ENCODE measurements at places on chromosomes 6 and 20. TPM values are rescaled to one million over a fixed set of nuclear protein-coding genes. Genes with fewer than 3 reads are reported as not detected.

HLA-G gene
- 2.1 TPM for polyA plus RNA-seq

DNA sequence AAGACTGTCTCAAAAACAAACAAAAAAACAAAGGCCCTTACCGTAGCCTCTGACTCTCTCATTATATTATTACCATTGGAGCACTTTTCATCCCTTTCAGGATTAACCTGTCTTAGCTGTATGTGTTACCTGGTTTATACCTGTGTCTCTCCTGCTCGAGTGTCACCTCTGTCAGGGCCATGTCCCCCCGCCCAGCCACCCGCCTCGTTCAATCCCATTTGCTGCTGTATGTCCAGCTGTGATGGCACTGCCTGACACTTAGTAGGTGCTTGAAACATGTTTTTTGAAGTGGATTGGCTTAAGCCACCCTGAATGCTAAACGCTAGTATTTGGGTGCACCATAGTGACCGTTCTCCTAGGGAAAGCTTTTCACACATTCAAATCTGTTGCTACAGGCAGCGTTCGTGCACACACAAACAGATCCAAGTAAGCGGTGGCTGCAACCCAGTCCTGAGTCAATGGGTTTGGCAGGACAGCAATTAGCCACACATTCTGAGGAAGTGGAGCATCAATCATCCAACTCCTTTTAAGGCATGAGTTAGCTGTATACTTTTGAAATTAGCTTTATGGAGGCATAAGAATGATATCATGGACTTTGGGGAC, 98.9 kb upstream of the ZNF217 start:
- peaks cover 2% of the 10 kb centered on the region for H3K27me3 ChIP-seq
- H3K27ac ChIP-seq = peak overlapping the region; percentile 79

GRCh38 chr6:155406801-155407200, 48.8 kb downstream of the NOX3 start:
- H3K4me1 ChIP-seq = no peaks in the 10 kb centered on the region
- no peak overlapping the region for H3K4me3 ChIP-seq
- H3K27ac ChIP-seq = no peak overlapping the region
- DNase-seq = no peak
- H3K36me3 ChIP-seq = no peaks in the 10 kb centered on the region

GRCh38 chr6:117191009-117191408, 74.3 kb upstream of the VGLL2 start:
- H3K27ac ChIP-seq = no peak overlapping the region
- H3K4me3 ChIP-seq = no peak overlapping the region
- no peaks in the 10 kb centered on the region for H3K4me1 ChIP-seq
- no peaks in the 10 kb centered on the region for H3K36me3 ChIP-seq

- DNase-seq = no peak
- no peaks in the 10 kb centered on the region for H3K27me3 ChIP-seq
- H3K4me3 ChIP-seq = no peak overlapping the region
- H3K36me3 ChIP-seq = no peaks in the 10 kb centered on the region
- H3K4me1 ChIP-seq = no peaks in the 10 kb centered on the region
- no peak overlapping the region for H3K27ac ChIP-seq
Observed at GRCh38 chr6:78598966-78599365, 268.4 kb upstream of the IRAK1BP1 start.

GRCh38 chr20:54194724-54195438, 13.0 kb upstream of the PFDN4 start:
- H3K36me3 ChIP-seq = no peaks in the 10 kb centered on the region
- no peak overlapping the region for H3K4me3 ChIP-seq
- H3K4me1 ChIP-seq = no peaks in the 10 kb centered on the region
- no peak for DNase-seq
- peaks cover 5% of the 10 kb centered on the region for H3K27me3 ChIP-seq

- peaks cover 2% of the 10 kb centered on the region for H3K27me3 ChIP-seq
- DNase-seq = no peak
- H3K27ac ChIP-seq = no peak overlapping the region
- H3K4me1 ChIP-seq = no peaks in the 10 kb centered on the region
- no peak overlapping the region for H3K4me3 ChIP-seq
- no peaks in the 10 kb centered on the region for H3K36me3 ChIP-seq
Observed at GRCh38 chr20:23289724-23290395, 60.7 kb upstream of the NXT1 start.

DNA sequence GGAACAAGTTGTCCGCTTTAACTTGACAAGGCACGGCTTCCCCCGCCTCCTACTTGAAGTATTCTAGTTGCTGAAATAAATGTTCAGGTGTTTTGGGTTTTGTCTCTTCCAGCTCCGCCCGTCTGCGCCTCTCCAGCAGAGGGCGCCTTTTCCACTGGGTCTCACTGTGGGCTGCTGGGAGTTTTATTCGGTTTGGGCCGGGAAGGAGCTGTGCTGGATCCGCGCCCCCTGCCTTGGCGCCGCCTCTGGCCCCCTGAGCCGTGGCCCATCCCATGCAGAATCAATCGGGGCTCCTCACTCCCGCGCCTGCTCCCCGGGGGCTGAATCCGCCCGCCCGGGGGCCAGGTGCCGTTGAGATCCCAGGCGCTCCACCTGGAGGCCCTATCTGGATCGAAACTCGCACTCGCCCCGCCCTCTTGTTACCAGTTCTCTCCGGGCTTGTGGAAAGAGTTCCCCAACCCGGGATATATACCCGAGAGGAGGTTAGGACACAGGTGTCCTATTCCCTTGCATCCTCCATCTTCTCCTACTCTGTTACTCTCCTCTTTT, 51.0 kb upstream of the TCF21 start:
- H3K27me3 ChIP-seq = peaks cover 13% of the 10 kb centered on the region
- H3K27ac ChIP-seq = no peak overlapping the region
- H3K4me1 ChIP-seq = peaks cover 3% of the 10 kb centered on the region
- DNase-seq = peak; percentile 7
- H3K4me3 ChIP-seq = peak overlapping the region; percentile 5
